ENCODE measurements at places on chromosomes 6 and 20.

GRCh38 chr6:112443179-112444065, 96.3 kb downstream of the RFPL4B start:
- peak; percentile 86 for DNase-seq

GRCh38 chr6:142558786-142559185, 257.0 kb downstream of the ADGRG6 start:
- no peak for DNase-seq

DNA sequence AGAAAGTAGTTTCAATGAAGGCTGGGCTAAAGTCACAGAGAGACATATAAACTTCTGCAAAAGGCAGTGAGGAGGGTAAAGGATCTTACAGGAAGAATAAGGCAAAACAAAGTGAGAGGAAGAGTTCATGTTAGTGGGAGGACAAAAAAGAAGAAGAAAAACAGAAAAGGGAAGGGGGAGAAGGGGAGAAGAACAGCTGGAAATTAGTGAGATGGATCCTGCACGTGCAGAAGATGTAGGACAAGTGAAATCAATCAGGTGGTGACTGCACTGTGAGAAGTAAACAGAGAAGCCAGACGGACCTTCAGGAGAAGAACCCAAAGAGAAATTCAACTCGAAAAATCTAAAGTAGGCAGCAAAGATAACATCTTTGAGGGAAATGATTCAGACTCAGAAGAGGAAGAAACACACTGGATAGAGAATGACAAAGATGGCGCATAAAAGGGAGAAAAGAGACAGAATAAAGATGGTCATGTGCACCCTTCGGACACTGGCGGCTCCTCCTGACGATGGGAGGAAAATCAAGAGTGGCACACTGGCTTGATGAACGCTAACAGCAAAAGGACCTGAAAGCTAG, 105.9 kb downstream of the MYB start:
- no peak for DNase-seq

- DNase-seq: no peak
Measured at GRCh38 chr6:150673720-150674346, 74.1 kb downstream of the PLEKHG1 start.

- DNase-seq: peak; percentile 17
Measured at GRCh38 chr6:85672050-85672449, 29.4 kb upstream of the SYNCRIP start.

- DNase-seq: no peak
Measured at GRCh38 chr6:106273087-106273486, 52.5 kb downstream of the ATG5 start.

GRCh38 chr6:14822679-14823078, 423.2 kb upstream of the JARID2 start:
- DNase-seq: peak; percentile 67

GRCh38 chr6:15602154-15602553, 60.7 kb downstream of the DTNBP1 start:
- no peak for DNase-seq

GRCh38 chr20:10005885-10006284, 28.9 kb upstream of the ANKEF1 start:
- no peak for DNase-seq

DNA sequence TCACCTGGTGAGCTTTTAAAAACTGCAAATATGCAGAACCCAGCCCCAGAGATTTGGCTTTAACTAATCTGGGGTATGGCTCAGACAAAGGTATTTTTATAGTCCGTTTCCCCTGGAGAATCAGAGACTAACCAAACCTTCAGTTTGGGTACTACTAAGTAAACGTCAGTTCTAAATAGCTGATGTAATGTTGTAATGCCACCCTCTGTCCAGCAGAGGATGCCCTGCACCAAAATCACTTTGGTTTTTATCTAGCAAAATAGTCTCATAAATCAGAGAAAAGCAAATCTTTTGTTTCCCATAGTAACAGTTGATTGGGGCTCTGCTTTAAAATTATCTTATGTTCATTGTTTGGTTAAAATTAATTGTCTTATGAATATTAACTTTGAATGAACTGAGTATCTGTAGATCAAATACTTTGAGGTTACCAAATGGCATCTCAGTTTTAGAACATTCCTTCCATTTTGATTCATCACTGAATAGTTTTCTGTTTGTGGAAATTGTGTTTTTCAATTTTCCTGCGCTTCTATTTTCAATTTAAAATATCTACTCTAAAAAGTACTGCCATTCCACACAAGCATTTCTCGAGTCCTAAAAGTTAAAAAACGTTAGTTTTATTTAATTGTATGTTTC, 278.3 kb upstream of the PLCB4 start:
- peak; percentile 62 for DNase-seq

GRCh38 chr6:159806021-159806458, 6.0 kb downstream of the PNLDC1 start:
- DNase-seq: peak; percentile 20

- DNase-seq: no peak
Measured at GRCh38 chr20:49283176-49283702, 5.4 kb upstream of the ZNFX1 start.

DNA sequence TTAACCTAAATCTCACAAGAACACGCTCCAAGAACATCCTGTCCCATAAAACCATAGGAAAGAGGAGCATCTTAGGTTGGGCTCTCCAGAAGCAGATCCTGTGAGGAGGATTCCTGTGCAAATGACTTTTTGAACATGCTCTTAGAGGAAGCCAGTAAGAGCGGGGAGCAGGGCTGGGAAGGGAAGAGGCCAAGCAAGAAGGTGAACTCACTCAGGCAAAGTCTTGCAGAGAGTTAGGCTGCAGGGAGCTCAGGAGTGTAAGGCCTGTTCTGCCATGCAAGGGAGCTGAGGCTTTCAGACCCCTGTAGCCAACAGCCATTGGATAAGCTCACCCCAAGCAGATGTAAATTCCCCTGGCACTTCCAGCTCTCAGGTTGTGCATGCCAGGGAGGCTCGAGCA, 63.6 kb upstream of the LY86 start:
- DNase-seq: no peak

GRCh38 chr20:39736434-39737327, 774.5 kb downstream of the DHX35 start:
- no peak for DNase-seq

GRCh38 chr6:3743541-3743940, 8.0 kb downstream of the PXDC1 start:
- DNase-seq: no peak

DNA sequence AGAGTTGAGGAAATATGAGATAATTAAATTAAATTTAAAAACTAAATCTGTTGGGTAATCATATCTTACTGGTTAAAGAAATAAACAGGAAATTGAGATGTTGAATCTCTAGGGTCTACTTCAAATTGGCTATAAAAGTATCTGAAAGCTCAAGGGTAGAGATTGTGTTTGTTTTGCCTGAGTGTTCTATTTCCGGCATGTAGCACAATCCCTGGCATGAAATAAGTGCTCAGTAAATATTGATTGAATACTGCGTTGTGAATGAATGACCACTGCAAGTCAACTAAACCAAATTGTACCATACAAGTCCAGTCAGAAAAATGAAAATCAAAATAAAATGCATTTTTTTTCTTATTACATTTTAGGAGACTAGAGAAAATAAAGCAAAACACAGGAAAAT, 709.8 kb downstream of the EPM2A start:
- no peak for DNase-seq

DNA sequence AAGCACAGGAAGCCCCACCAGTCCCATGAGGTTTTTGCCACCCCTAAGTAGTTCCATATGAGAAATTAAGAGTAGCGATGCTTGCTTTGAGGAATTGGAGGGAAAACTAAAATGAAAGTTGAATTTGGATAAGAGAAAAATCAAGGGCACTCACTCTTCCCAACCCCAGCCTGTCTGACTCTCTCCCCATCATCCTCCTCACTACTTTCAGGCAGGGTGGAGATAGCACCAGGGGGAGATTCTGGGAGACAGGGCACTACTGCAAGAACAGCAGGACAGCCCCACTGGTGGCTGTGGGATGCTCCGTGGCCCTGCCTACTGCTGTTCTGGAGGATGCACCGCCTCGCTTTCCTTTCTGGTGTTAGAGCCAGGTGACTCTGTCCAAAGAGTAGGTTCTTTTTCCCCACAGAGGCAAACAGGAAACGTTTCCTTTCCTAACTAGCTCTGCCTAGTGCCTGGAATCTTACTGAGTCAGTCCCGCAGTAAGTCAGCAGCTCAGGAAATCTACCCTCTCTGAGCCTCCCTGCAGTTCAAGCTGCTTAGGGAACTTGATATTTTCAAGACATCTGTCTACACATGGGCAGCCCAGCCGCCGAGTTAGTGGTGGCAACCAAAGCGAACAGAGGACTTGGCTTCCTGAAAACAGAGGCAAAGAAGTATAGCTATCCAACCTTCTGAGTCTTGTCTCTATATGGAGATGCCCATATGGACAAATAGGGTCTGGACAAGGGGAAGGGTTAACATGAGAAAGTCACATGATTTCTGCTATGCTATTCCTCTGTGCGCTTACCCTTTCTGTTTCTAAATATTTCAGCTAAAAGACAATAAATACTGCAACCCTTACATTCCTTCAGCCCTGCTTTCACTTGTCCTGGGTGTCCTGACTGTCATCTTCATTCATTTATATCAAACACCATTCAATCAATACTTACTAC, 11.4 kb downstream of the HLA-E start:
- DNase-seq: peak; percentile 48

DNA sequence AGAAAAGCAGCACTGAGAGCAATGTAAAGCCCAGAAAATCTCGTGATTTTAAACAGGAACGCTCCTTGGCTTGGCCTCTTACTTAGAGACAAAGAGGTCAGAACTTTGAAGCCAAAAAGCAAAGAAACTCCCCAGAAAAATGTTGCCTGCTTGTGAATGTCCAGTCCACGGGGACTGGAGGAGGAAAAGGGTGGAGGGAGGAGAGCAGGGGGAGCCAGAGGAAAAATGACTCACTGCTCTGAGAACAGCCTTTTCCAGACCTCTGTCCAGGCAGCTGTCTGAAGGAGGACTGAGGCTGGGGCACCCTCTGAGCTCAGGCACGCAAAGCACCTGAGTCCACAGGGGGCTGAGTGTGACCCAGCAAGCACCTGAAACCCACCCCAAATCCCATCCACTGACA, 64.7 kb downstream of the TRAM2 start:
- peak; percentile 94 for DNase-seq

- DNase-seq: no peak
Measured at GRCh38 chr6:139923964-139924475, 549.6 kb upstream of the CITED2 start.

- DNase-seq: no peak
Measured at GRCh38 chr20:19658137-19658536, 99.9 kb upstream of the RIN2 start.

DNA sequence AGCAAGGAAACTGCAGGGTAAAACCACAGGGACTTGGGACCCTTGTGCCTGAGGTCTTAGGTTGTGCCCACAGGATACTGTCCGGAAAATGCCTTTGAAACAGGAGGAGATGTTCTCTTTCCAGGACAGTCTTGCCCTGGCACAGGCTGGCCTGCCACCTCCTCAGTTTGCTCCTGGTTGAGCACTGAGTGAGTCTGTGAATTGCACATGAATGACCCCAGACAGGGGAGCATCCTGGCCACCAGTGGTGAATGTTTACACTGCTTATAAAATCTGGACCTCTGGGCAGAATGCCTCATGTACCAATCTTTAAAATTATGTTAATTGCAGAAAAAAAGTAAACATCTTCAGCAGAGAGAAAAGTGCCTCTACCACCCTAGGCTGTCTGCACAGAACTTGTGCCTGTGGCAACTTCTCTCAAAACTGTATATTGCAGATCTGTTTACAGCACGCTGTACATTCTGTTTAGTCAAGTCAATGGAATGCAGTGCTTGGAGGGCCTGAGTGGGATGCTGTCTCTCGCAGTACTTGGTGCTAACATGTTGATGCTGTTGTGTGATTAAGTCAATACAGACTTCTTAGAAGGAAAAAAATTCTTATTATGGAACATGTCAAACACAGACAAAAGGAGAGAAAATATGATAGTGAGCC, 242.1 kb downstream of the SOD2 start:
- DNase-seq: peak; percentile 61

- peak; percentile 8 for DNase-seq
Measured at GRCh38 chr6:69791065-69791471, 5.7 kb downstream of the LMBRD1 start.

DNA sequence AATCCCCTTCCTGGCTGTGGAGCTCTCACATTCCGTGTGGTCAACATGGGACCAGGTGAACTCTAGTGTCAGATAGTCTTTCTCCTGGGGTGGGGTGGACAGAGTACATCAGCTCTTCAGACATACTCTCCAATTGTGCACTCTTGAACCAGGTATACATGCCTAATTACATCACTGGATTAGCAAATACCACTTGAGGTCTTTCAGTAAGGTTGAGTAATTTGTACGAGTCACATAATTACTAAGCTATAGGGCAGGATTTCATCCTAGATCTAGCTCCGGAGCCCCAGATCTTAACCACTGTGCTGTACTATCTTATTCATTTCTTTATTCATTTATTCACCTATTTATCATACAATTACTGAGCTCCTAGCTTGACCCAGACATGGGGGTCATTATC, 821.3 kb downstream of the TFAP2A start:
- DNase-seq: no peak

DNA sequence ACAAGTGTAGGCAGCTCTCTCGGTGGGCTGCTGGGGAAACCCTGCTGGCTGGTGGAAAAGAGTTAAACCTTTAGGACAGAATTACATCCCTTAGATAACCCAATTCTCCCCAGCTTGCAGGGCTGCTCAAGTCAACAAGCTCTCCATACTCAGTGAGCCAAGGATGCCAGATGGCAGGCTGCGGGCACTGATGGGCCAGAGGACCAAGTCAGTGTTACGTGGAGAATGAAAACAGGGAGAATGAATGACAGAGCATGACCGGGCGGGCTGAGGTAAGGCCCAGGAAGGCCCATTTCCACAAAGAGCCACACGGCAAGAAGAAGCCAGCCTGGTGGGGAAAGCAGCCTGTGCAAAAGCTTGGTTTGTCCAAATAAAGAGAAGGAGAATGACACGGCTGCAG, 58.7 kb upstream of the CD93 start:
- DNase-seq: no peak

DNA sequence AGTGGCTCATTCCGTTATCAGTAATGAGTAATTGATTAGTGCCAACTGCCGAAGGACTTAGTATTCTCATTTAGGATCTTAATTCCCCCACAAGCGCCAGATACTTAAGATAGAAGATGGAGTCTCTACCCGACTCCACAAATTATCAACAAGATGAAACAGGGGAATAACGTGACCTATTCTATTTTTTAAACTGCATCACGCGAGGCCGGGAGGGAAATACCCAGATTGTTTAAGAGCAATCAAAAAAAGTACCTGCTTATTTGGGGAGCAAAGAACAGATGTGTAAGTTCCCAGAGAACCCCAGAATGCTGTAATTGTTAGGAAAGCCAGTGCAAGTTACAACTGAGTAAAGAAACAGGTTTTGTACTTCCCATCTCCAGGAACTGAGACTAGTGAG, 1.1 kb upstream of the MAP3K5 start:
- DNase-seq: no peak

- no peak for DNase-seq
Measured at GRCh38 chr6:52969359-52969758, 25.7 kb downstream of the GSTA4 start.

DNA sequence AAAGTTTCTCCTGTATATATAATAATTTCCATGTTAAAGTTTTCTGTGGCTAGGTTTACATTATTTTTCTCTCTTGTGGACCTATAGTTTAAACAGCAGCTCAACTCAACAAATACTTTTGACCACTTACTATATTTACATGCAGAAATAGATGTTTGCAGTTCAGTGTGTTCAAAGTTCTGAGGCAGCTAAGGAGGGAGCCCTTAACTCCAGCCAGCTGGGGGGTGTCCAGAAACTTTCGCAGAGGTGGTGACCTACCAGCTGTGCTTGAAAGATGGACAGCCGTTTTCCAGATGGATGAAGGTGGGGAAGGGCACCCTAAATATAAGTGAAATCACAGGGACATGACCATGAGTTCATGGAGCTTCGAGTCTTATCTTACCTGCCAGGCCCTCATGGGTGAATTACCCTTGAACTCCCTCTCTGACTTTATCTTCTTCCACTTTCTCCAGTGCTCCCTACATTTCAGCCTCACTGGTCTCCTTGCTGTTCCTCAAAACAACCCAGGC, 33.4 kb downstream of the DHX35 start:
- DNase-seq: no peak
